Activated CD8-positive, alpha-beta memory T cell treated with anti-CD3 and anti-CD28 coated beads for 48 hours (primary cell): ENCODE measurements at places on chromosomes 7 and 10.

GRCh38 chr10:103278537-103278823 lies 1.5 kb downstream of the INA start:
- DNase-seq: no peak

GRCh38 chr7:92717623-92717992 lies 118.8 kb downstream of the CDK6 start:
- DNase-seq: no peak

DNA sequence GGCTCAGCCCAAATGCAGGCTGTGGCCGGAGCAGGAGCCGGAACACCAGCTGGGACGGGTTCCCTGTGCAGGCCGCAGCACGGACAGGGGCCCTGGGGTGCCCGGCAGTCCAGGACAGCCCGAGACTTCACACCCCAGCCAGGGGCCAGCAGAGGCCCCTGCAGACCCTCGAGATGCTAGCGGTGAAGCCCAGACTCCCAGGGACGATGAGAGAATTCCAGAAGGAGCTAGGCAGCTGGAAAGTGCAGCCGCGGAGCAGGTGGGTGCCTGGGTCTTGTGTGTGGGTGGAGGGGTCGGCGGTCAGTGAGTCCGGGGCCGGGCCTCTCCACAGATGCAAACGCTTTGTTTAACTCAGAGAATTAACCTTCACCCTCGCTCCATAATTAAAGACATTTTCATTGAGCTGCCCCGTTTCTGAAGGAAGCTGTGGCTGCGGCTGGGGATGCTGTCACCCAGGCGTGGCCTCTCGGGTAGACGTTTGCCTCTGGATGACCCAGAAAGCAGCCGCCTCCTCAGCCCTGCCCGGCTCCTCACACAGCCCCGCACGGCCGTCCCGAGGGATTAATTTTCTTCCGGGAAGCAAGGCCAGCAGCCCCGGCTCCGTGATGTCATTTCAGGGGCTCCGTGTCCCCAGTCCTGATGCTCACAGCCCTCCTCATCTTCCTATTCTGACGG lies 26.5 kb downstream of the KNDC1 start:
- no peak for DNase-seq

- no peak for DNase-seq
Measured at GRCh38 chr7:142523821-142524460, 225.3 kb upstream of the PRSS1 start.

DNA sequence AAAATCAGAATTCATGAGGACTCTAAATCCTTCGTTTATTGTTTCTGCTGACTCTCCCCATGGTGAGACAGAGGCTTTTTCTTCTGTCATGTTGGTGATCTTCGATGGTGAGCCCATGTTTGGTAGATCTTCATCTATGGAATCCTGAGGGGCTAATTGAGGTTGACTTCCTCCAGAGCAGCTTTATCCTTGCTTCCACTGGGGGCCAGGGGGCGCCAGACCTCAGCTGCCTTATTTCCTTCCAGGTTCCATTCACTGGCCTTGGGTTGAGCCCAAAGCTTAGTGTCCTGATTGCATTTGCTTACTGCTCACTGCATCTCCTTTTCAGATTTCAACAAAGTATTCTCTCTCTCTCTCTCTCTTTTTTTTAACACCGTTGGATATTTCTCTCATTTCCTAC lies 80.7 kb downstream of the GCC1 start:
- DNase-seq: no peak

- DNase-seq: no peak
Measured at GRCh38 chr7:132072873-132073272, 503.4 kb downstream of the PLXNA4 start.

DNA sequence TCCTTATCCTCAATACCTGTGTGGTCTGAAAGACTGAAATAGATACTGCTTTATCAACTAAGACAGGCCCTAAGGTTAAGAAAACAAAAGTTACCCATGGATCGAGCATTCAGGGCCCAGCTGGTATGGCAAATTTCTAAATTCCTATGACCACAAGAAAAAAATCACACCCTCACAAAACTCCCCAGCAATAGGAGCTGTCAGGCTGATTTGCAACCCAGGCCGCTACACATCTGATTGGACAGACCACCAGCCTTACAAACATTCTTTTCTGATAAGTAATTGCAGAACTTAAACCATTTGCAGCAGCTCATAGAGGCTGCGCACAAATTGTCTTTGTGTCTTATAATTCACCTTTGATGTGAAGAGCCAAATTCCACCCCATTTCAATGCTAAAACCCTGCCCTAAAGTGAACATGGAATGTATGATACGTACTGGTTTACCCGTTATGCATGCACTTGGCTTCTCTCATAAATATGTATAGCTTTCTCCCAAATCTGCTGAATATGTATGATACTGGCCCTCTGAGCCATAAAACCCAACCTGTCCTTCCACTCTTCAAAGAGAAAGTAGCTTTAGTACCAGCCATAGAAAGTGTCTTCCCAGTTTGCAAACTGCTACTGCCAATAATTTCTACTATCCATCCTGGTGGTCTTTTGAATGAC lies 842.5 kb downstream of the GRID1 start:
- no peak for DNase-seq

DNA sequence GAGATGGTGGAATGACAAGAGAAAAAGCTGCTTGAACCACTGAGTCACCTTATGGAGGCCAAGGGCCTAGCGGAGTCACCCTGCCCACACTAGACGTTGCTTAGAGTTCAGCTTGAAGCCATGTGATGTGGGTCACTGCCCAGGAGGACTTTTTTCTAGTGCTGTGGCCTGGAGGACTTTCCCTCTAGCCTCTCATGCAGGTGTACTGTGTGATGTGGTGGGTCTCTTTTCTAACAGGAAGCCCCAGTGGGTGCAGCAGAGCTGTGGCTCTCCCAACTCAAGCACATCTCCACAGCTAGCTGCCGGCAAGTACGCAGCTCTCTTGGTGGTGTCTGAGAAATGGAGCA lies 13.6 kb downstream of the POR start:
- no peak for DNase-seq

DNA sequence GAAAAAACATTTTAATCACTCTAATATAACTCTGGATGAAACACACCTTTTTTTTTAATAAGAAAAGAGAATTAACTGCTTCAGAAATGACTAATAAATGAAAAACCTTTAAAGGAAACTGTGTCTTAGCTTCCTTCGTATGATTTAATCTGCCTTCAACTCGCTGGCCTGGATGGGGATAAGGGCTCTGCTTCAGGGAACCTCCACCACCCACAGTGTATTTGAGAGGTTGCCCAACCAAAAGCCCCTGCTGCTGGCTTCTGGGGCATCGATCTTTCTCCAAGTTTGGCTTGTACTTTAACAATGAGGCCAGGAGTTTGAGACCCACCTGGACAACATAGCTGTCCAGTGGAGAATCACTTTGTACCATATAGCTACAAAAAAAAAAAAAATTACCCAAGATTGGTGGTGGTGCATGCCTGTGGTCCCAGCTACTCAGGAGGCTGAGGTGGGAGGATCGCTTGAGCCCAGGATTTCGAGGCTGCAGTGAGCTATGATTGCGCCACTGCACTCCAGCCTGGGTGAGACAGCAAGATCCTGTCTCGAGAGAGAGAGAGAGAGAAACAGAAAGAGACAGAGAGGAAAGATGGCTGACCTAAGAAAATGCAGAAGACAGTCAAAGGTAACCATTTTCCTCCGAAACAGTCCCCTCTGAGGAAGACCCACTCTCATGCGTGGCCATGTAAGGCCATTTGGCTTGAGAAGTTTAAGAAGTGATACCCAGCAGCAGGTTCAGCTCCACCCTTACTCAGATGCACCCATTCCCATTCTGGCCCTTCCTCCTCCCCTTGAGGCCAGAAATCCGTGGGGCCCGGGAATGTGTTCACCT lies 13.6 kb upstream of the LIMK1 start:
- no peak for DNase-seq

DNA sequence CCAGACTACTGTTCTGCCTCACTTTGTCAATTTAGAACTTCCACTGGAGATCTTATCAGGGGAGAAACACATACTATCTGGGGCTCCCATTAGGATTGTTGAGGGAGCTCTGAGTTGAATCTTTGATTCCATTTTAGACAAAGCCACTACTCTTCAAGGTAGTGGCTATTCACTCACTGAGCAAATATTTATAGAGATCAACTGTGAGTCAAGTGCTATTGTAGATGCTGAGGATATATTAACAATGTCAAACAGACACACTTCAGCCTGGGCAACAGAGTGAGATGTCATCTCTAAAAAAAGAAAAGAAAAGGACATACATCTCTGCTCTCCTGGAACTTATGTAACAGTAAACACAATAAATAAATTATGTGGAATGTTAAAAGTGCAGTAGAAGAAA lies 315.3 kb downstream of the PTEN start:
- DNase-seq: no peak

GRCh38 chr10:104340641-104341040 lies 2.4 kb upstream of the ITPRIP start:
- no peak for DNase-seq

GRCh38 chr10:123994417-123995081 lies 98.8 kb downstream of the CHST15 start:
- DNase-seq: peak; percentile 57
